ENCODE measurements at places on chromosomes 3 and 15. TPM values are rescaled to one million over a fixed set of nuclear protein-coding genes. Genes with fewer than 3 reads are reported as not detected.

DNA sequence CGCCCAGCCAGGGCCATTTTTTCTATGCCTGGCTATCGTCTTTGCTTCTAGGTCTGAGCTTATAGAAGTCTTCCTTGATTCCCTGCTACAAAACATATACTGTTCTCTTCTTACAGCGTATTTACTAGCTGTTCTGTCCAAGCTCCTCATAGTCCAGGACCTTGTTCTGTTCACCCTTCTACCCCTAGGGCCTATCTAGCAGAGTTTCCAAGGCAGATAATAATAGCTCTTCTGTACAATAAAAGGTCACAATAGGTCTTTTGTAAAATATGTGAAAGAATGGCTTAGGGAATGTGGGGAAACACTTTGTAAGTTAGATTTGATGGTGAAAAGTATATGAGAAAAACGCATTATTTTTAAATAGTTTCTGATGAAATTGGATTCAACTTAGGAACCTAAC lies 158.2 kb downstream of the P3H2 start:
- no peak for DNase-seq

Gene CLRN1
- polyA plus RNA-seq, result not detected

Gene GABRB3
- polyA plus RNA-seq, result 5.8 TPM

Gene HMCES
- 53.5 TPM for polyA plus RNA-seq

Gene B3GALNT1
- polyA plus RNA-seq, result 53.4 TPM

Gene SKIL
- polyA plus RNA-seq, result 50.1 TPM

Measured in left renal pelvis (tissue), 4 donors.